ENCODE measurements at places on chromosomes 2 and 18. TPM values are rescaled to one million over a fixed set of nuclear protein-coding genes. Genes with fewer than 3 reads are reported as not detected.

The AOX1 gene
- total RNA-seq = 0.94 TPM

The FBXO36 gene
- total RNA-seq = 6.2 TPM

- DNase-seq = no peak
Measured at GRCh38 chr2:122136056-122136455, 380.6 kb downstream of the TSN start.

GRCh38 chr2:233838726-233839446 is 15.4 kb downstream of the HJURP start:
- DNase-seq = no peak

- no peak for DNase-seq
Measured at GRCh38 chr2:156539086-156539860, 103.1 kb downstream of the GPD2 start.

DNA sequence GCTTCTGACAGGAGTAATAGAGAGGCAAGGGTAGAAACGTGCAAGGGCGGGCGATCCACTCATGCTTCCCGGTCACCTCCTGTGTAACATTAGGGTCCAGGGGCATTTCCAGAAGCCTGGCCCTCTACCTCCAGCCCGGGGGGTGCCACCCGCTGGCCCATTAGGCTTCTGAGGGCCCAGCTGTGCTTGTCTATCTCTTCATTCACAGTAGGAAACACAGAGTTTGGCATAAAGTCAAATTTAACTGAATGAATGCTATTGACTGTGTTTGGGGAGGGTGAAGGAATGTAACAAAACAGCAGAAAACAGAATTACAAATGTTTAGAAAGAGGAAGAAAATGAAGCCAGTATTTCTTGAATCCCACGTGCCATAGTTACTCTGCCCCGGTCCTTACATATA is 112.4 kb upstream of the SLC66A3 start:
- no peak for DNase-seq

DNA sequence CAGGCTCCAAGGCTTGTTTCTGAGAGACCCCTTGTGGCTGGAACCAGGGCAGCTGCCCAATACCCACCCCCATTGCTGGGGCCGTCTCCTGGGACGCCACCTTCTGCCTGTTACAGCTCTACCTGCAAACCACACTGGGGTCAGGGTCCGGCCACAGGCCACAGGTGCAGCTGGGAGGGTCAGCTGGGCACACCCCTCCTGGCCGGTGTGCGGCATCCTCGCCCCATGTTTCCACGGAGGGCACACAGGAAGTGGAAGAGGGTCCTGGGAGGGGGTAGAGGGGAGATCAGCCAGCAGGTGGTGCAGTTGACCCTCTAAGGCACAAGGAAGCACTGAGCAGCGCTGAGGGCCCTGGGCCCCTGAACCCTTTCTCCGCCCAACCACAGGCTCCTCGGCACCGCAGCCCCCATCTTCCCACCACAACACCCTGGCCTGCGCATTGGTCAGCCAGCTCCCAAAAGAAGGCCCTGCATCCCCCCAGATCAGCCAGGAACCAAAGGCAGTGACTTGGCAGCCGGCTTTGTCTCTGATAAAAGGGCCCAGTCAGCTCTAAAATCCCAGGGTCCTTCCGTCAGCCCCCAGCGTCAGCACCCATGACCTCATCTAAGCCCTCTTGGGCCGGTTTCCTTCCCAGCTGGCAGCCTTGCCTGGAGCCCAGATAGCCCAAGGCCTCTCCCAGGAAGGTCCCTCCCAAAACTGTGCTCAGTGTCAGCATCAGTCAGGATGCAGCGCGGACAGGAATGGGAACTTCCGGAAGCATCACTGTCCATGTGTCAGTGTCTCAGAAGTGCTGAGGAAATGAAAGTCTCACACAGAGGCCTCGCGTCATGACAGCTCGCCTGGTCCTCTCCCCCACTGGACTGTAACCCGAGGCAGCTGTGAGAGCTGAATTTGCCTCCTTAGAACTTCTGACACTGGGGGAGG is 1.7 kb downstream of the ERFE start:
- DNase-seq = no peak

GRCh38 chr2:123245156-123245555 is 779.9 kb upstream of the CNTNAP5 start:
- no peak for DNase-seq

DNA sequence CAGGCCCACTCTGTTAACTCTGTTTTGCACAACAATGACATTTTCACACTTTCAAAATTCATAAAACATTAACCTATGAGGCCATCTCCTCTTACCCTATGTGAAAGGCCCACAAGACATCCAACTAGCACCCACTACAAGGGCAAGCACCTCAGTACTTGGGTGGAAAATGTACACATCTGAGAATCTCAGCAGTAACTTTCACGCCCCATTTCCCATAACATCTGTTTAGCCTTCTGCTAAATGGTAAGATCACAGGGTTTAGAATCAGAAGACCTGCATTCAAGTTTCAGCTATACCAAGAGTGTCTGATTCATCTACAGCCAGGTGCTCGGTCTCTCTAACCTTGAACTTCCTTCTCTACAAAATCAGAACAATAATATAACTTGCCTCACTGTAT is 89.2 kb downstream of the SP100 start:
- no peak for DNase-seq

DNA sequence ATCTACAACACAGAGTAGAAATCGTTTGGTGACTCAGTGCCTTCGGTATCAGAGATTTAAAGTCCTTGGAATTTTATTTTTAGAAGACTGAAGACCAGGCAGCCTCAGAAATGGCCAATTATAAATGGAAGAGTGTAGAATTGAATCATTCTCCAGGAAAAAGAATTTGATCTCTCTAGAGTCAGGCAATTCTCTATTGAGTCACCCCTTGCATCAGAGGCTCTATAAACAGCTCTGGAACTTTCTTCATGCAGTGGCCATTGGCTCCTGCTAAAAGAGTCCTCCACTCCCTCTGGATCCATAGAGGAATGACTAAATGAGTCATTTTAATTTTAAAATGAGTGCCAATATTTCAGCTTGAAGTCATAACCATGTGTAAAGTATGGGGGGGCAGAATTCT is 816.2 kb downstream of the TDRD15 start:
- no peak for DNase-seq

GRCh38 chr2:1774929-1775328 is 30.6 kb upstream of the PXDN start:
- DNase-seq = no peak

- no peak for DNase-seq
Measured at GRCh38 chr2:19677215-19677777, 224.5 kb downstream of the TTC32 start.

- DNase-seq = no peak
Measured at GRCh38 chr18:52287151-52287550, 52.8 kb upstream of the DCC start.
